ENCODE measurements at places on chromosomes 12 and 14. TPM values are rescaled to one million over a fixed set of nuclear protein-coding genes. Genes with fewer than 3 reads are reported as not detected.

KRT86 gene
- 1.7 TPM for total RNA-seq

MIA2 gene
- total RNA-seq = 28.4 TPM

CACNB3 gene
- total RNA-seq = 26.4 TPM

CLEC4C gene
- total RNA-seq = not detected

GRCh38 chr14:104972301-104973134 is 5.7 kb downstream of the AHNAK2 start:
- peaks cover 57% of the 10 kb centered on the region for H3K4me1 ChIP-seq
- peaks cover 27% of the 10 kb centered on the region for H3K27me3 ChIP-seq
- peak; percentile 60 for DNase-seq
- no peak overlapping the region for H3K4me3 ChIP-seq
- H3K27ac ChIP-seq = peak overlapping the region; percentile 86

- no peaks in the 10 kb centered on the region for H3K4me1 ChIP-seq
- H3K27ac ChIP-seq = no peak overlapping the region
- H3K36me3 ChIP-seq = no peaks in the 10 kb centered on the region
- no peaks in the 10 kb centered on the region for H3K27me3 ChIP-seq
- DNase-seq = no peak
Measured at GRCh38 chr12:80617733-80618132, 89.7 kb upstream of the MYF6 start.

- H3K4me1 ChIP-seq = no peaks in the 10 kb centered on the region
- no peak overlapping the region for H3K4me3 ChIP-seq
- H3K36me3 ChIP-seq = no peaks in the 10 kb centered on the region
- no peak overlapping the region for H3K27ac ChIP-seq
- H3K27me3 ChIP-seq = no peaks in the 10 kb centered on the region
Measured at GRCh38 chr14:24556756-24557155, 19.3 kb downstream of the CTSG start.

- no peak overlapping the region for H3K27ac ChIP-seq
- peaks cover 4% of the 10 kb centered on the region for H3K4me1 ChIP-seq
- no peaks in the 10 kb centered on the region for H3K36me3 ChIP-seq
Measured at GRCh38 chr12:104746467-104747088, 211.5 kb downstream of the SLC41A2 start.

DNA sequence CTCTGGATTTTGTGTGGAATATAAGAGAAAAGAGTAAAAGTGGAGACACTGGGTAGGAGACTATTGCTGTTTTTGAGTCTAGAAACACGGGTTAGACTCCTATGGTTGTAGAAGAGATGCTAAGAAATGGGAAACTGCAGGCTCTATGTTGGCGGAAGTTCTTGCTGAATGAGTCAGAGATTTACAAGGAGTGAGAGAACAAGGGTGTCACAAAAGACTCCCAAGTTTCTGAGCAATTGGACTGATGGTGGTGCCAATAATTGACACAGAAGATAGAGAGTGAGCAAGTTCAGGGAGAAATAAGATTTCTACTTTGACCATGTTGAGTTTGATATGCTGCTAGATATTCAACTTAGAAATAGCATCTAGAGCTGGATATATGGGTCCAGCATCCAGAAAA is 2.6 kb upstream of the PRKD1 start:
- no peak overlapping the region for H3K27ac ChIP-seq
- H3K27me3 ChIP-seq = peaks cover 40% of the 10 kb centered on the region
- no peaks in the 10 kb centered on the region for H3K36me3 ChIP-seq
- DNase-seq = no peak
- peaks cover 1% of the 10 kb centered on the region for H3K4me1 ChIP-seq
- no peak overlapping the region for H3K4me3 ChIP-seq

Data from left lung (tissue), 14 donors.